ENCODE measurements at places on chromosomes 5 and 9.

GRCh38 chr5:178740181-178740557, 9.7 kb upstream of the ZNF354A start:
- DNase-seq: no peak

GRCh38 chr5:172599204-172599567, 41.9 kb upstream of the NEURL1B start:
- DNase-seq: no peak

DNA sequence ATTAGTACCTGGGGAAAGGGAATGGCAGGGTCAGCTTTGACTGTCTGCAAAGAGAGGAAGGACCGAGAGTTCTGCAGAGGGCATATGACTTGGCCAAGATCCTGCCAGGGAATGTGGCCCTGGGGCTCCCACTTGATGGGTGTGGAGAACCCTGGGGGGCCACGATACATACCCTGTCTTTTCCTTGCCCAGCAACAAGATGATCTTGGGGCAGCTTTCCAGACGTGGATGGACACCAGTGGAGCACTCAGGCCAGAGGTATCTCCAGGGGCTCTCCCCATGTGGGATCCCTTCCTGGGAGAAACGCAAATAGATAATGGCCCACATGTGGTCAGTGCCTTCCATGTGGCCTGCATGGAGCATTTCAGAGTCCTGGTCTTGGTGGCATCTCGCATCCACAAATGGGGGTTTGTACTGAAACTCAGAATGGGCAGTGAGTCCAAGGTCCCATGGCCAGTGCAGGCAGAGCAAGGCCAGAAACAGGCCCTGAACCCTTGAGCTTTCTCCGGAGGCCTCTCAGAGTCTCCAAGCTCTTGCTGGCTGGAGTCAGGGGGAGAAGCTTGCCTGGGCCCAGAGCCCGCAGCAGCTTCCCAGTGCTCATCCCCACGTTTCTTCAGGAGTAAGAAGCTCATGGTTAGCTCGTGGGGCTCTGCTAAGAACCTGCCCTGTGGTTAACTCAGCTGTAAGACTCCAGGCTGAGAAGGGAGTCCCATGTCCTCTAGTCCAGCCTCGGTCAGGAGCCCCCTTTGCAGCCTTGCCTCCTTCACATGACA, 18.3 kb upstream of the ORM1 start:
- peak; percentile 35 for DNase-seq

- DNase-seq: no peak
Measured at GRCh38 chr9:3768712-3769457, 243.1 kb upstream of the RFX3 start.

DNA sequence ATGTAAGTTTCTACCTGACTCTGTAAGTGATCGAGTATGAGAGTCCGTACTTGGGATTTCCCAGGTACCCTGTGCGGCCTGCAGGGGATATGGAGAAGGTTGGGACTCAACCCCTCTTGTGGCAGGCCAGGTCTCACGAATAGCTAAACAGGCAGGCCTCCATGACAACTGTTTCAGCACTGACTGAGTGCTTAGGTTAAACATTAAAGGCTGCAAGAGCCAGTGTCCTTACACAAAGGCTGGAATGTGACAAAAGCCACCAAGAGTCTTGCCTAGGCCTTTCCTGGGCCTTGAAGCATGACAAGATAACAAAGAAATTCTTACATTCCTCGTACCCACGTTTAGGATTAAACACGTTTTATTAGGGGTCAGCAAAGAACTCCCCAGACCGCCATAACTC, 58.6 kb downstream of the THBS4 start:
- no peak for DNase-seq

DNA sequence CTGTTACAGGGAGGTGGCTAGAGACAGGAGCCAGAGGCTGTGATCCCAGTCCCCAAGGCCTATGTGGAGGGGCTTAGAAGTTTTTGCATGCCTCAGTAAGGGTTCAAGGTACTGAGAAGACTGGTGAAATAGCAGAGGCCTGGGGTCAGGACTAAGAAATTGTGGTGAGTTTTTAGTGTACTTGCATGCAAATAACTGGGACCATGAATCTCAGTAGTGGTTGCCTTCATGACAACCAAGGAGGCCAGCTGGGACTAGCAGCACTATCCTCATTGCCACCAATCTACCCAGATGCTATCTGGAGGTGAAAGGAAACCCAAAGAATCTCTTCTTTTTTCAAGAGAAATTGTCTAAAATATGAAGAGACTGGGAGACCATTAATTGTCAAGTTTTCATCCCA, 395.1 kb downstream of the CETN3 start:
- no peak for DNase-seq

DNA sequence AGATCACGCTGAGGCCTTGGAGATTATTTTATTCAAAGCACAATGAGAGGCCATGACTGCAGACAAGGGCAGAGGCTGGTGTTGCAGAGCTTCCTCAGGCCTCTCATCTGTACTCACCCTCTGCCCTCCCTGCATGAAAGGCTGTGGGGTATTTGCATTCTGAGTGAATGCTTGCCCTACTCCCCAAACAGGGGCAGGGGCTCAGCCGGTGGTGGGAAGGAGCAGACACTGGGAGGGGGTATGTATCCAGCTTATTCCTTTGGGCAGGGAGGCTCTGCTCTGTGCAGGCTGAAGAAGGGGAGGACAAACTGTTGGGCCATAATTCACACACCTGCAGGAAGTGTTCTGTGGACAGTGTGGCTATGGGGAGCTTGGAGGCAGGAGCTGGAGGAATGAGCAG, 148.4 kb upstream of the PANK3 start:
- no peak for DNase-seq

DNA sequence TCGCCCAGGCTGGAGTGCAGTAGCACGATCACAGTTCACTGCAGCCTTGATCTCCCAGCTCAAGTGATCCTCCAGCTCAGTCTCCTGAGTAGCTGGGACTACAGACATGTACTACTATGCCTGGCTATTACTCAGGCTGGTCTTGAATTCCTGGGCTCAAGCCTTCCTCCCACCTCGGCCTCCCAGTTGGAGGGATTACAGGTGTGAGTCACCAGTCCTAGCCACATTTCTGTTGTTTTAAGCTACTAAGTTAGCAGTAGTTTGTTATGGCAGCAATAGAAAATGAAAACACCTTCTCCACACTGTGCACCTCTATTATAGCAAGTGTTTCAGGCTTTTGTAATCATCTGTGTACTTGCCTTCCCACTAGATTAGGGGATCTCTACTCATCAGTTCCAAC, 588.9 kb upstream of the TLE4 start:
- no peak for DNase-seq

DNA sequence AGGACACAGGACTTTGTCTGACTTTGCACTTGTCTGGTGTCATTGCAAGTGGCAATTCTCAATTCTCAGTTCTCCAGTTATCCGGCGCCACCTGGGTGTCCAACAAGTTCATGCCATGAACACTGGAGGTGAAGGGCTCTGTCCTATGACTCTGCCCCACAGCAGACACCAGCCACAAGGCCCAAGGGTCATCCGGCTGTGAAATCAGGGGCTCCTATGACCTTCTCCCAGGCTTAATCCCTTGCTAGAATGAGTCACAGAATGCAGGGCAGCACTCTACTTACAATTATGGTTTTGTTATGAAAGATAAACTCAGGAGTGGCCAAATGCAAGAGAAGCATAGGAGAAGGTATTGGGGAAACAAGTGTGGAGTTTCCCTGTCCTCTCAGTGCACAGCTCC, 392.0 kb downstream of the GADD45G start:
- DNase-seq: no peak

GRCh38 chr5:157651623-157652376, 438 bp downstream of the SOX30 start:
- no peak for DNase-seq

DNA sequence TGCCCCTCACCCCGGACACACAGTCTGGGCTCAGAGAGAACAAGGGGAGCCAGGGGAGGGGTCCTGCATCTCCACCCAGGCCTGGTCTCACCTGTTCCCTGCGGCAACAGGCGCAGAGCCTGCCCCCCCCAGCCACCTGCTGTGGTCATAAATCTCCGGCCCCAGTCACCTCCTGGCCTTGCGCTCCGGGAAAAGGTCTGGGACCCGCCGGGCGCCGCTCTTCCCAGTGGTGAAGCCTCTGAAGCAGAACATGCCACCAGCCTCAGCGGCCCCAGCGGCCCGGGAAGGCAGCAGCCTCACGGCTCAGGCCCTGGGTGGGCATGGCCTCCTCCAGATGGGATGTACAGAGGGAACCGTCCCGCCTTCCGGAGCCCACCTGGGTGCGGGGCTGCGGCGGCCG, 20.6 kb downstream of the NOTCH1 start:
- DNase-seq: no peak

Data from posterior cingulate gyrus (tissue), 11 donors.